ENCODE measurements at places on chromosomes 2 and 18.

GRCh38 chr2:140998017-140998416, 1132.8 kb downstream of the LRP1B start:
- DNase-seq: no peak

- no peak for DNase-seq
These were observed 174.3 kb downstream of the ERBB4 start for GRCh38 chr2:212364112-212364985.

- no peak for DNase-seq
These were observed 77.5 kb downstream of the CDK15 start for GRCh38 chr2:201883606-201884369.

- no peak for DNase-seq
These were observed 110.0 kb downstream of the CDH20 start for GRCh38 chr18:61443081-61443725.

GRCh38 chr2:4873876-4874593, 818.1 kb upstream of the SOX11 start:
- no peak for DNase-seq

GRCh38 chr2:127698553-127699355, 2.5 kb upstream of the SFT2D3 start:
- no peak for DNase-seq

GRCh38 chr2:121721926-121722325, 14.7 kb downstream of the NIFK start:
- no peak for DNase-seq

DNA sequence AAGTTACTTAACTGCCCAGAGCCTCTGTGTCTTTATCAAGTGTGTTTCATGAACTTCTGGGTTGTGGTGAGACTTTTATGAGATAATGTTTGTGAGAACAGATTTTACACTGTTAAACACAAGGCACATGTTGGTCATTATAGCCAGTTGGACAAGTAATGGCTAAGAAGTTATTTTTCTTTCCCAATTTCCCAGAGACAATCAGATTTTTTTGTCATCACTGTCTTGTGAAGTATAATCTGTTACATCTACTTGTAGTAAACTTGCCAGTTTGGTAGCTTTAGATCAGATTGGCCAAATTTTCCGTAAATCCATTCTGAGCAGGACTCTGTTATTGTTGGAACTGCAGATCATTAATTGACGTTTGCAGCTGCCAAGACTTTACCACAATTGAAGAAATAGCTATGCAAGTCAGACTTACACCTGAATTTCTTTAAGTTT, 838.8 kb downstream of the SLC4A3 start:
- no peak for DNase-seq

GRCh38 chr18:14919666-14920065, 171.7 kb downstream of the ANKRD30B start:
- no peak for DNase-seq

- DNase-seq: no peak
These were observed 8.1 kb downstream of the MARS2 start for GRCh38 chr2:197713271-197713670.
